ENCODE measurements at places on chromosomes 12 and 14.

GRCh38 chr12:8031872-8032241 lies 659 bp upstream of the FOXJ2 start:
- DNase-seq, result no peak

DNA sequence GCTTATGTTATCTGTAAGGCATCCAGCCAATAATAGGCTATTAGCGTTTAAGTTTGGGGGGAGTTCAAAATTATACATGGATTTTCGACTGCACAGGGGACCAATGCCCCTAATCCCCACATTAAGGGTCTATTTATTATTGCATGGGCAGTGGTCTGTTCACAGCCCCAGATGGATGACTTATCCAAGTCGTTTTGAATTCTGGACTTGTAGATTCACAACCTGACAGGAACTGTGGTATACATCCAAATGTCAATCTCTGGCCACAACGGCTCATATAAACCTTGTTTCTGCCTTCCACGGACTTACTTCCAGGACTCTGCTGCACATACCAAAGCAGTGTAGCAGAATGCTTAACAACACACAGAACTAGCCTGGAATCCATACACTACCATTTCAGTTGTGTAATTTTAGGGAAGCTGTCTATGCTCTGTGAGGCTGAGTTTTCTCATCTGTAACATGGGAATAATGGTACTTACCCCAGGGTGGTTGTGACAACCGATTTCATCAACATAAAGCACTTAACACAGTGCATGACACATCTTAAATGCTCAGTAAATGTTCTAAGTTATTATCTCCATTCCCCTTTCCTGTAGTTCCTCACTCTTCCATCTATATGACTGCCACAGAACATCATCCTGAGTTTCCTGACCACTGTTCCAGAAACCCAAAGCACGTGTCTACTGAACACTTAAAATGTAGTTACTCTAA lies 3.7 kb downstream of the DDX24 start:
- no peak for DNase-seq

GRCh38 chr14:104690861-104691455 lies 1.5 kb downstream of the INF2 start:
- no peak for DNase-seq

DNA sequence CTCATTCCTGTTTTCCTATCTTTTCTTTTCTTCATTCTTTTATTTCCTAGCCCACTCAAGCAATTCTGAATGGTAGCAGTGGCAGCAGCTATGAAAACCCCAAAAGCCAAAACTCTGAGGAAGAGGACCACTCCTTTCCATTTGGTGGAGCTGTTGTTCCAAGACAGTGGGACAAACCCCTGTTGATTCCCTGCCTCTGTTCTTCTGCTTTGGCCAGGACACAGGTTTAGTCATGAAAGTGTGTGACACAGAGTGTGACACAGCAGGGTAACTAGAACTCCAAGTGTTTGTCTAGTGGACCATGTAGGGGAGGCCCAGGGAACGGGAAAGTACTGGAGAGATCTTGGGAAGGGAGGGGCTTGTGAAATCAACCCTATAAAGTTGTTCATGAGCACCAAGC lies 71.1 kb downstream of the PTCSC3 start:
- DNase-seq, result no peak

DNA sequence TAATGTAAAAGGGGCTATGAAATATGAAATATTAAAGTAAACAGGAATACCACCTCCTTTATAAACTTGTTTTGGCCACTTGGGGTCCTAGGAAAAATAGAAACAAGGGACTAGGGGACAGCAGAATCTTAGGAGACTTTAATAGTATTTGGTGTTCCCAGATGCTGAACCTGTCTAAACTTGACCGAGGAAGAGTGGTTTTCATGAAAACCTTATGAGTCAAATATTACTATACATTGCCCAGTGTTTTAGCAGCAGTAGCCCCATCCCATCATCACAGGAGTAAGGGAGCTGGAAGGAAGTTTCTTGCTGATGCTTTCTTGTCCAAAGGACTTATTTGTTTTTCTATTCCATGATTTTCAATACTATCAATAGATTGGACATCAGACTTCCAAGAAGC lies 177.5 kb upstream of the CAND1 start:
- no peak for DNase-seq

DNA sequence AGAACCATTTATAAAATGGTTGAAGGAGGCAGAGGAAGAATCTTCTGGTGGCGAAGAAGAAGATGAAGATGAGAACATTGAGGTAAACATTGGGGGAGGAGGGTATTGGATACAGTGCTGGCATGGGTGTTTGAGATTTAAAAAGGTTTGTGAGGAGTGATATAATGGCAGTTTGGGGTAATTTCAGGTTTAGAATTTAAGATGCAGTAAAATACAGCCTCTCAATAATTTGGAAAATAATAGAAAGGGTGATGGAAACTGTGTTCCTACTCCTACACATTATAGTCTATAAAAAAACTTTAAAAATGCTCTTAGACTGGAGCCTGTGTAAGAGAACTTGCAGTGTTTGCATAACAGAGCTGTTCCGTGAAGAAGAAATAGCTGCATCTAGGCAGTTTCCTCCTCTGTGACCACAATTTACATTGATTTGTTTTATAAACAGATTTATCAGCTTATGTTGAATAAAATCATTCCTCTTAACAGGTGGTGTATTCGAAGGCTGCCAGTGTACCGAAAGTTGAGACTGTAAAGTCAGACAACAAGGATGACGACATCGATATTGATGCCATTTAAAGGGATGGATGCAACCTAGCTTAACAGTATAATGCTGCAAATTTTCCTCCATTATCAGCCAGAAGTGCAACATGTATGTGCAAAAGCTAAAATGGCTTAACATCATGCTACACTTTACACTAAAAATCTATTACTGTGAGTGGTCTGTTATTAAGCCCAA lies 6.6 kb downstream of the EIF5 start:
- no peak for DNase-seq

DNA sequence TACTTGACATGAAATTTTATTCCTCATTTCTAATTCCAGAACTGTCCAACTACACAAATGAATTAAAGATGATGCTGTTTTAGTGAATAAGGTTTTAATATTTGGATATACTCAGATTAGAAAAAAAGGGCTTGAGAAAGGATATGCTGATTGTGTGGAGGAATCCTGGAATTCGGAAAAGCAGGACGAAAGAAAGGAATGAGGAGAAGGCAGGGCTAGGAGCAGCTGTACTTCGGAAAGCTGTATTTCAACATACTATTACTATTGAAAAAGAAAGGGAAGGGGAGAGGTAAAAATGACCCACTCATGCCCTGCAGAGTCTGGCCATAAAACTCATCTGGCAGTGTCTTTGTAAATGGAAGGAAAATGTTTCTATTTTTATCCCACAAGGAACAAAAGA lies 63.1 kb upstream of the PLBD1 start:
- DNase-seq, result no peak

DNA sequence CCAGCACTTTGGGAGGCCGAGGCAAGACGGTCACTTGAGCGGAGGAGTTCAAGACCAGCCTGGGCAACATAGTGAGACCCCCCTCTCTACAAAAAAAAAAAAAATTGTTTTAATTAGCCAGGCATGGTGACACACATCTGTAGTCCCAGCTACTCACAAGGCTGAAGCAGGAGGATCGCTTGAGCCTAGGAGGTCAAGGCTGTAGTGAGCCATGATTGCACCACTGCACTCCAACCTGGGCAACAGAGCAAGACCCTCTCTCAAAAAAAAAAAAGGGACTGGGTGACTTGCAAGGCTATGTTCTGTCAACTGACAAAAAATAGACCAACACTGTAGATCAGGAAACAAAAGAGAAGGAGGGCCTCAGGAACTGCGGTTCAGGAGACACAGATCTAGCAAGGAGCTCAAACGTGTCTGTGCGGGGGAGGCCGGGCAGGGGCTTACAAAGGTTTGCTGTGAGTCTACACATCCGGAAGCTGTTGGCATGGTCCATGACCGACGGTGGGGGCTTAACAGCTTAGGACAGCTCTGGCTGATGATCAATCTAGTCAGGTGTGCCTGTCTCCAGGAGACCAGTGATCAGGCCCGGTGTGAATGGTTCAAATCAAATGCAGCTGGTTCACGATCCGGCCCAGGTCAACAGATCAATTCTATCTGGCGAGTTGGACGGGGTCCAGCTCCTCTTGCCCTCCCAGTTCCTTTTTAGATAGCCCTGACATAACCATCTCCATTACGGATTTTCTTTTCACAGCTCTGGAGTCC lies 31.7 kb upstream of the INF2 start:
- no peak for DNase-seq

GRCh38 chr14:22896760-22897159 lies 13.7 kb downstream of the REM2 start:
- no peak for DNase-seq

DNA sequence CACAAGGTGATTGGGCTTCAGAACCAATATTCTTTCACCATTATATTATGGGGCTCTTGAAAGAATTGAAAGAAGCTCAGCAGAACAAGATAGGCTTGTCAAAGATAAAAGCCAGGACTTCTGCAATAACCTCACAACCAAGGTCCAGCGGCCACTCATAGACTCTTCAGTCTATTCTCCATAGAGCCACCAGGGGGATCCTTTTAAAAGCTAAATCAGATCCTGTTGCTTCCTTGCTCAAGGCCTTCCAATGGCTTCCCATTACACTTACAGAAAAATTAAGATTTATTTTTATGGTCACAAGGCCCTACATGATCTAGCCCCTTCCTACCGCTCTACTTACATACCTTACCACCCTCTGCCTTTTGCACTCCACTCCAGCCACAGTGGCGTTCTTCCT lies 169.6 kb downstream of the C12orf42 start:
- DNase-seq, result no peak
